ENCODE measurements at places on chromosomes 2 and 18. TPM values are rescaled to one million over a fixed set of nuclear protein-coding genes. Genes with fewer than 3 reads are reported as not detected.

Gene NEU4
- total RNA-seq: not detected

GRCh38 chr2:216485237-216485636 lies 13.4 kb upstream of the RPL37A start:
- no peak for DNase-seq

DNA sequence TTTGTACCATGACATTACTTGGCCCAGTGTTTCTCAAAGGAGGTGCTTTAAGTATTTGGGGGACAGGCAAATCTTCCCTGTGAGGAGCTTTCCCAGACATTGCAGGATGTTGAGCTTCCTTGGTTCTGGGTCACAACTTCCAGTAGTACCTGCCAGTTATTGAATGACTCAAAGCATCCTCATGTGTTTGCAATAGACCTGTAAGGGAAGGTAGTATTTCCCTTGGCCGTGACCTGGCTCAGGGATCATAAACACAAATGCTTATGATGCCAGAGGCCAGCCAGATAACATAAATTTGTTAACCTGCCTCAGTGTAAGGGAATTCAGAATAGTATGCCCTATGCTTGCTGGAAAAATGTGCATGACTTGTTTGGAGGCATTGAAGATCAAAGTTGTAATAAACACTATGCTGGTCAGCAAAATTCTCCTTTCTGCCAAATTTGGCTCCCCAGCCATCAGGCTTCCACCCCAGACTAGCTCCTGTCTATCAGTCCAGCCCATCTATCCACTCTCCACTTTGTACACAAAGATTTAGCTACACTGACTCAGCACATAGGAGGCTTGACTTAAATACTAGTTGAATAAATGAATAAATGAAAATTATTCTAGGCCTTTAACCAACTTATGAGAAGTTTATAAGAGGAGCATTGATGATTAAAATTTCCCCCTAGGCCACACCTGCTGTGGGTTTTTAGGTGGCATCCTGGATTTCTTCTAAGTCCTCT lies 102.0 kb upstream of the EFEMP1 start:
- peak; percentile 46 for DNase-seq

DNA sequence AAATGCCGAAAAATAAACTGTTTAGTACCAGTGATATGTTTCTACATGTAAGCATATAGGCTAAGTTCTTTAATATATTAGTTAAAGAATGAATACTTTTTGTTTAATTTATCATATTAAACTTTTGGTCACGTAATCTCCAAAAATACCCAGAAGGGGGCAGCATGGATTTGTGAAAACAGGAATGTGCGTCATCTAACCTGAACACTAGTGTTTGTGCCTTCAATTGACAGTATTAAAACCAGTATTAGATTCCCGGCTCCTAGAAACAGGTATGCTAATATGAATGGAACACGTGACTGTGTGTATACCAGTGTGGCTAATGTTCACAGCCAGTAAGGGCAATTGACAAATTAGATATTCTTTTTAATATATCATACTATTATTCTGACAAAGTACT lies 51.8 kb downstream of the WDR7 start:
- DNase-seq: peak; percentile 73

Gene ASXL2
- total RNA-seq: 7.3 TPM

DNA sequence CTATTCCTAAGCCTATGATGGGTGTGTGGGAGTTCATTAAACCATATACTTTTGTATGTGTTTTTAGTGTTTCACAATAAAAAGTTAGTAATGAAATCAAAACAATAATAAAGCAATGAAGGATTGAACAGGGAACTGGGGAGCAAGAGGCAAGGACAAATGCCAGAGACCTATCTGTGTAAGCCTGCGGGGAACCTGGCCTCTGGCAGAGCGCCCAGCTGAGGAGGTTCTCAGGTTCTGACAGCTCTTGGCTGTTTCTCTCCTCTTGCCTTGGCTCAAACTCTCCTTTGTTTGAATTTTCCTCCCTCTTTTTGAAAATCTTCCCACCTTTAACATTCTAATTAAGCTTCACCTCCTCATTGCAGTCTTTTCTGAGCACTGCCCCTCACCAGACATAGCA lies 200.0 kb upstream of the NCKAP5 start:
- no peak for DNase-seq

Gene GULP1
- total RNA-seq: 15.7 TPM

- no peak for DNase-seq
These were observed 307.4 kb upstream of the VWC2L start for GRCh38 chr2:214103276-214104001.

DNA sequence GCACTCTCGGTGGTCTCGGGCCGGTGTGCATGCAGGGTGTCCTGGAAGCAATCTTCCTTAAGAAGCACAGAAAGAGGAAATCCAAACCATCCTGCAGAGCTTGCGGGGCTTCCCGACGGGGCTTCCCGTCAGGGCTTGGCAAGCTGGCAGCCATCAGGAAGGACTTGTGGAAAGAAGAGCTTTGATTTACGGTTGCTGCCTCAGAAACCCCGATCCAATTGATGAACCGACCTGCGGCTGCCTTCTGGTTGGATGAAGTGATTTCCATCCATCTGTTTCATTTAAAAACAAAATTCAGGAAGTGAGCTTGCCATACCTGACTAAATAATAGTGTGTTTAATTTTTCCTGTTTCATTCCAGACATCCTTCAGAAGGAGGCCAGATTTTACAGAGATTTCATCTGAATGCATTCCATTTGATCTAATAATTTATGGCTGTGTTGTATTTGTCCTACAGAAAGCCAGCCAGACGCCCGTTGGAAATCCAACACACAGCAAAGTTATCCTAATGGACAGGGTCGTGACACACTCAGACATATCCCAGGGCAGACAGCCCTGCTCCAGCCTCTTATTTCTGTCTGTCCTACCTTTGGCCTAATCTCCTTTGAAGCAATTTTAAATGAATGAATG lies 141.3 kb downstream of the SEPTIN10 start:
- DNase-seq: peak; percentile 30

DNA sequence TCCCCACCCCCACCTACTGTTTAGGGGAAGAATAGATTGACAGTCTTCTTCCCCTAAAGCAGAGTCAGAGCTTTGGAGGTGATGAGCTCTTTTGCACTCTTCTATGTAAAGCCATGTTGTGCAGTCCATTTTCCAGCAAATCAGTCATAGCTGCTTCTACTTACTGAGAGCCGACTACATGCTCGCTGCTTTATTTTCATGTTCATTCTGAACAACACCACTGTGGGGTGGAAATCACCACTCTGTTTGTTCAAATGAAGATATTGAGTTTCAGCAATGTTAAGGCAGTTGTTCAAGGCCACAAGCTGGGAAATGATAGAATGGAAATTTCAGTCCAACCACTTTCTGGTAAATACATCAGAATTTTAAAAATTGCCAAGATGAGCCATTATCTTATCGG lies 88.3 kb downstream of the INSIG2 start:
- DNase-seq: no peak

GRCh38 chr2:145066856-145067548 lies 547.1 kb upstream of the ZEB2 start:
- DNase-seq: no peak

DNA sequence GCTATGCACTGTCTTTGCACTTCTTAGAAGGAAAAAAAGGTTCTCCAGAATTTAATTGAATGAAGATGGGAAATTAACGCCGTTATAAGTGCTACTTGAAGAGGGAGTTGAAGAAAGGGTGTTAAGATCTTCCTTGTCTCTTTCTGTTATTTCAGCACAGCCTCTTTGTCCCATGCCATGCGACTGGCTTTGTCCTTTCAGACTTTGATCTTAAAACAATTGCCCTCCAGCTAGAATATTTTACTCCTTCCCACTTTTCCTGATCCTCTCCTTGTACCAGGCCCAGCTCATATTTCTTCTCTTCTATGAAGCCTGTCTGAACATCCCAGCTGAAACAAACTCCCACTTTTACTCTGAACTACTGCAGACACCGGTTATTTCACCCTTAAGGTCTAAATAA lies 51.4 kb downstream of the RAB27B start:
- no peak for DNase-seq

DNA sequence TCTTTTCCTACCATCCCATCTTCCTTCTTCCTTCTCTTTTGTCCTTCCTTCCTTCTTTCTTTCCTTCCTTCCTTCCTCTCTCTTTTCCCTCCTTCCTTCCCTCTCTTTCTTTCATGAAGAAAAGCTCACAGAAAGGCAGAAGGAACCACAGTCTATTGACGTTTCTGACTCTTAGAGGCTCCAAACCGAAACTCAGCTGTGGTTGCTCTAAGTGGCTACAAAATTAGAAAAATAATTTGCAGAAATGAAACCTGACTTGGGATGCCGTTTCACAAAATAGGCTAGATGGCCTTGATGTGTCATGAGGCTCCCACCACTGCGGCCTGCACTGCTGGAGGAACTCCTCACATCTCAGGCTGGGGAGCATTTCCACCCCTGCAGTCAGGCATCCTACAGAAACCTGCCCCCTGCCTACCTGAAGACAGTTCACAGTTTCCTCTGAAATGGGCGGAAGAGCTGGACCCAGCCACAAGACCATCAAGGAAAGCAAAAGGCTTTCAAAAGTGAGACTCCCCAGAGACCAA lies 165.6 kb downstream of the SMAD7 start:
- no peak for DNase-seq

Measured in dermis blood vessel endothelial cell (primary cell).